Lung (tissue), 17 donors: ENCODE measurements at places on chromosomes 4 and X. TPM values are rescaled to one million over a fixed set of nuclear protein-coding genes. Genes with fewer than 3 reads are reported as not detected.

GRCh38 chr4:121885115-121885514 lies 14.8 kb upstream of the BBS7 start:
- no peak for DNase-seq

GRCh38 chr4:52748432-52748831 lies 2.8 kb downstream of the ERVMER34-1 start:
- DNase-seq = no peak

DNA sequence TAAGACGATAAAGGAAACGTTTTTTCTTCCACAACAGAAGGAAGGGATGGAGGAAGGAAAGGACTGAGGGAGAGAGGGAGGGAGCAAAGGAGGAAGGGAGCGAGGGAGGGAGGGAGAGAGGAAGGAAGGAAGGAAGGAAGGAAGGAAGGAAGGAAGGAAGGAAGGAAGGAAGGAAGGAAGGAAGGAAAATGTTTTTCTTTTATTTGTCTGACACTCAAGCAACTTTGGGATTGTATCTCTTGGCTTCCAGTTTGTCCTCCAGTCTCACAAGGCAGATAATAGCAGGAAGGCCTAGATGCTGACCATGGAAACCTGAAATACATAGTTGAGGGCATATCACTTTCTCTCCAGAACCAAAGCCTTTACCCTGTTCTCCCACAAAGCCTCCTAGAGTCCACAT lies 226.7 kb downstream of the ZNF674 start:
- no peak for DNase-seq

DNA sequence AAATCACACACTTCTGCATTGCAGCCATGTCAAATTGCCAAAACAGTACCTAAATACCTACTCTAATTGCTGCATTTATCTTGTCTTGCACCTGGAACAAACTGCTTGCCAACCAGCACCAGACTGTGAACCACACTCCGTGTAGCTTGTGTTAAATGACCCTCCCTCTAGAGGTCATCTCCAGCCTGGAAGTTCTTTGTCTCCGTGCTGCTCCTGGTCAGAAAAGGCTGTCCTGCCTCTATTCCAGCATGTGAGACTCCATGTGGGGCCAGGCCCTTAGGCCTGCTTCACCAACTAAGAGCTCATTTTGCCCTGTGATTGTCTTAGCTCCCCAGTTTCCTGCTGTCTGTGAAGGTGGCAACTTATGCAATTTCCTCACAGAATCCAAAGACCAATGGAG lies 28.3 kb downstream of the CNGA2 start:
- no peak for DNase-seq

NLRP2B gene
- total RNA-seq = not detected

DCX gene
- 1.6 TPM for total RNA-seq

PLK4 gene
- 2.4 TPM for total RNA-seq
